Ammon's horn (tissue), 1 donor: ENCODE measurements at places on chromosomes 3 and 15.

GRCh38 chr15:94077938-94078337, 153.4 kb upstream of the MCTP2 start:
- DNase-seq, result no peak

DNA sequence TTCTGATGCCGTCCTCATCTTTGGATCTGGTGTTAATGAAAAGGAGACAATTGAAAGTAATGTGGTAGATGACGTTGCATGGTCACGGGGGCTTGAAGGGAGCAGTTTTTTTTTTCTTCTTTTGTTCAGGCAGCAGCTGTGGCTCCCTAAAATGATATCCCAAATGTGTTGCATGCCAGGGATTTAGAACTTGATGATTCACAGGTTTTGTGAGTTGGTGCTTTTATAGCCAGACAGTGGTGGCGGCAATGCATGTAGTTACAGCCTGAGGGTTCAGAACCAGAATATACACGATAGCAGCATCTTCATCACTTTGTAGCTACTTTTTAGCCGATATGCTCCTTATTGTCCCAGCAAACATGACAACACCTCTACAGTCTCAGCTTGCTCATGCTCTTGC, 133.4 kb downstream of the CHST2 start:
- DNase-seq, result peak; percentile 36

GRCh38 chr3:78140274-78140673, 1100.4 kb downstream of the ROBO2 start:
- no peak for DNase-seq

DNA sequence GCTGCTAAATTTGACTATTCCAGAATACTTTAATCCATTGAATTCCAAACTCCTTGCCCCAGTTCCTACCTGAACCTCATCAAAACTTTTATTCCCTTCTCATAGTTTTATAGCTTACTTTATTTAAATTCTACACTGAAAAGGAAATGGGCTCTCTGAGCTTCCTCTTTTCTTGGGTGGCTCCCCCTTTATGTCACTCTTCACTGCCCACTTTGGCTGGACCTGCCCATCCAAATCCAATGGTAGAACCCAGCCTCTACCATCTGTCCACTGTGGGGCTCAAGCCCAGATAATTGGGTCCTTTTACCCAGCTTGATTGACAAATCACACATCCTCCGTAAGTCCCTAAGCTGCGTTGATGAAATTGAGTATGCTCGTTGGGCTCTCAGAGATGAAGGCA, 216.5 kb downstream of the BBX start:
- no peak for DNase-seq

DNA sequence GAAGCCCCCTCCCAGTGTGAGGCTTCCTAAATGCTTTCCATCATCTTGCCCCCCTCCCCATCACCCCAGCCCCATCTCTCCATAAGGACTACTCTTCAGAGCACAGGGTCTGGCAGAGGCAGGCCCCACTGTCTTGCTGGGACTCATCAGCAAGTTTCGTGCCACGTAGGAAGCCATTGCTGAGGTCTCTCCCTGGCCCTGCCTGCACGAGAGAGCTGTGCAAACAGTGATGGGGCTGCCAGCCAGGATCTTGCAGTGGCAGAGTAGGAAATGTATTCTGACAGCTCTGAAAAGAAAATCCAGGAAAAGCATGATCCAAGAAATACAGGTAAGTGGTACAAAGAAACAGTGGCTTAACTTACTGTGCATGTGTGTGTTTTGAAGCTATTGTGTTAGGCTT, 22.6 kb downstream of the ISL2 start:
- DNase-seq, result no peak

GRCh38 chr3:45209526-45209925, 16.6 kb downstream of the TMEM158 start:
- DNase-seq, result no peak

DNA sequence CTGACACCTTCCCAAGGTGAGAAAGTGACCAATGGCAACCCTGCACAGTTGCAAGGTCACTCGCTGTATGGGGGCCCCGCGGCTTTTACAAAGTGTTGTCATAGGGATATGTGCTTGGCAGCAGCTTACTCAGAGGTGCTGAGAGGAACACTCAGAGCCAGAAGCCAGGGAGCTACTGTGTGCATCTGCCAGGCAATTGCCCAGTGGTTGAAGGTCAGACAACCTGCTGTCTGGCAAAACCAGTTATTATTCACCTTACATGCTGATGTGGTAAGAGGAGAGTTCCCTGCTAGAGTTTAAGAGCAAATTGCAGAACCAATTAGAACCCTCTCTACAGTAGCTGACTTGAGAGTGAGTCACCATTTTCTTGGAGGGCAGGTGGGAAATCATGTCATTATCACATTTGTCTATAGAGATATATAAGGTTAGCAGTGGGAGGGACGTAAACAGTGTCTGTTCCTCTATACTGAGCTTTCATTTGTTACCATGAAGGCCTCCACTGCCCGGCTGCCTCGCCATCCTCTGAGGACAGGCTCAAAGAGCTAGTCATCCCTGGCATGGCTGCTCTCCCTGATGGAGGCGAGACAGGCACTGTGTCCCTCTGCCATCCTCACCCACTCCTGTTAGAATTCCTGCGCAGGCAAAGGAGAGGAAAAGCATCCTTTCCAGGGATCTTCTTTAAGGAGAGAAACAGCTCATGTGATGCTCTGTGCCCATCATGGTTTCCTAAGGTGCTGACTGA, 274.4 kb downstream of the PLCL2 start:
- no peak for DNase-seq

DNA sequence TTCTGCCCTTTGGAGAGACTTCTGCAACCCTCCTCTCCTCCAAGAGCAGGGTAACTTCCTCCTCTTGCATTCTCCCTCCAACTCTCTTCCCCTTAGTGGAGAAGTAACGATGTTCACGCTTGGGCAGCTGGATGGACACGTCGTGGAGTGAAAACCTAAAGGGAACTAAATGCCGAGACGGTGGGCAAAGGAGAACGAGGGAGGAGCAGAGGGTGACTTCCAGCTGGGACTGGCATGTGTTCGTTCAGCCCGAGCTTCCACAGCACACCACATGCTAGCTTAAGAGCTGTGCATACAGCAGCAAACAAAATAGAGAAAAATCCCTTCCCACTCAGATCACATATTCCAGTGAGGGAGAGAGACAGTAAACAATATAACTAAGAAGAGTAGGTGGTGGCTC, 179.8 kb downstream of the SLCO3A1 start:
- DNase-seq, result peak; percentile 36
